ENCODE measurements at places on chromosomes 1 and 21.

DNA sequence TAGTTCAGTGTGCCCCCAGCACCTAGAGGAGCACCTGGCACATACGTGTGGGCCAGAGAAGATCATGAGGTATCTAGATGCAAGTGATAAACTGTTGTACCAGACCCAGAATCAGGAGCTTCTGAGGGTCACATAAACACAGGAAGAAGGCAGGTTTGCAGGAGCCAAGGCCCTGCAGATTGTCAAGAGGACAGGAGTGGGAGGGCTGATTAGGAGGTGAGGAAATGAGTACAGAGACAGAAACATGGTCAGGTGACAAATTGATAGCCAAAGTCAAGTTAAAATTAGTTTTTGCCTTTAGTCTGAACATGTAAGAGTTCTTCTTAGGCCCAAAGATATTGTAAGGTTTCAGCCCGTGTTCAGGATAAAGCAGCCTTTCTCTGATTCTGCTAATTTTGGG lies 14.0 kb upstream of the TRAF3IP3 start:
- DNase-seq, result no peak

DNA sequence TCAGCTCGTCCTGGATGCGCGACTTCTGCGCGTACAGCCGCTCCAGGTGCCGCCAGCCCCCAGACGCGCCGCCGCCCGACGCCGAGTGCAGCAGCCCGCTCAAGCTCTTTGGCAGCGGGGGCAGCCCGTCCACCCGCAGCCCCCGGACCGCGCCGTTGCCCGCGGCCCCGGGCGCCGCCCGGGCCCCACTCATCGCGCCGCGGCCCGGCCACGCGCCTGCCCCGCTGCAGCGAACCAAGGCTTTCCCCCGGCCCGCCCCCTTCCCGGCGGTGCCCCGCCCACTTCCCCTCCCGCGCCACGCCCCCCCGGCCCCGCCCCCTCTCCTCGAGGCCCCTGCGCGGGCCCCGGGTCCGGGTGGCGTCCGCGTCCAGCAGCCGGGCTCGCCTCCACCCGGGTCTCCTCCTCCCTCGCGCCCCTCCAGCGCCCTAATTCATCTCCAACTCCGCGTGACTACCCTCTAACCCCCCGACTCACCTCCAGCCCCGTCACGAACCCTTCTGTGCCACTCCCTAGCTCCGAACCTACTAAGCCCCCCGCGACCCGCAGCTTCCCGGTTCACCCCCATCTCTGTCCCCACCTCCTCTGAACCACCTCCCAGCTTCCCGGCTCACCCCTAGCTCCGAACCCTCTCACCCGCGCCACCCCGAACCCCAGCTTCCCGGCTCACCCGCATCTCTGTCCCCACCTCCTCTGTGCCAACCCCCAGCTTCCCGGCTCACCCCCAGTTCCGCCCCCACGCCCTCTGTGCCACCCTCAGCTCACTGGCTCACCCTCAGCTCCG lies at the start of gene FAM89A:
TSS of gene FAM89A (minus strand) at position 236 of the 781 bp plus-strand sequence. CDS start at position 193, 43 bp downstream.
- DNase-seq, result peak; percentile 71

DNA sequence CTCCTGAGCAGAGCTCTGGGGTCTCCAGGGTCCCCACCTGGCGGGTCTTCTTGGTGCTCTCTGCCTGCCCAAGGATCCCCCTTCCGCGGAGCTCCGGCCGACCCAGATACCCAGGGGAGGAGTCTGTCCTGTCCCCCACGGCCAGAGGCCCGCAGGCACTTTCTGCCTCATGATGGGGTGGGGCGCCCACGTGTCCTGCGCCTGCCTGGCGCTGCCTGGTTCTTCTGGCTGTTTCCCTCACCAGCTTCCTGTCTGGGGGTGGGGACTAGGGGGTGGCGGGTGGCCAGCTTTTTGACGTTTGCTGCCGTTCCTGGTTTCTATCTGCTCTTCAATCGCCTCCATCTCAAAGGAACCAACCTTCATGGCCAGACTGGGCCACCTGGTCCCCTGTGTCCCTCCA lies 313.3 kb upstream of the VAMP3 start:
- no peak for DNase-seq

- DNase-seq, result no peak
Measured at GRCh38 chr1:240559781-240560180, 52.2 kb downstream of the GREM2 start.

DNA sequence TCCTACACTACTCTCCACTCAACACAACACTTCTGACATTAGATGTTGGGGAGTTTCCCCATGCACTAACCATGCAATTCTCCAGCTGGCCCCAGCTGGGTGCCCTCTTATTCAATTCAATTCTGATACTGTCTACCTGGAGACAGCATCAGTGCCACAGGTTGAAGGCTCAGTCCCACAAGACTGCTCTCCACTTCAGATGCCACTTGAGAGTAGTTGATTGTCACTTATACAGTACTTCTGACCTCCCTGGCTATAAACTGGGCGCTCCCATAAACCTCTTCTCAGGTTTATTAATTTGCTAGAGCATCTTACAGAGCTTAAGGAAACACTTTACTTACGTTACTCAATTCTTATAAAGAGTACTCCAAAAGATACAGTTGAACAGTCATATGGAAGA lies 442.3 kb downstream of the LRRIQ3 start:
- no peak for DNase-seq

GRCh38 chr1:22317231-22317919 lies 134.3 kb upstream of the ZBTB40 start:
- DNase-seq, result no peak

DNA sequence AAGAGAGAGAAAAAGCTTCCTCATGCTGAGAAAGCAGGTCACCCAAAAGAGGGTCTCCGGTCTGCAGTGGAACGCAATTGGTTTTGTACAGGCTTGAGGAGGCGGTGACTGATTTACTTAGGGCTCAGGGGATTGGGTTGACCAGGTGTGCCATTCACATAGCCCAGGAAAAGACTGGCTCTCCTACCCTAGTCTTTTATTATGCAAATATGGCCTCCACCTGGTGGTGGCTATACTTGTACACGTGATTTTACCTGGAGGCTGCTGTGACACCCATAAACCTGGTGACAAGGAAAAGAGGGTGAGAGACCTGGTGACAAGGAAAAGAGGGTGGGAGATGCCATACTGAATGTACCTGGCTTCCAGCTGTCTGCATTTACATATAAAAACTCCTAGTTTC lies 49.9 kb downstream of the DNTTIP2 start:
- no peak for DNase-seq

- DNase-seq, result no peak
Measured at GRCh38 chr1:65458730-65459396, 38.4 kb downstream of the LEPR start.

- DNase-seq, result peak; percentile 88
Measured at GRCh38 chr1:94542088-94542870, 720 bp upstream of the F3 start.

DNA sequence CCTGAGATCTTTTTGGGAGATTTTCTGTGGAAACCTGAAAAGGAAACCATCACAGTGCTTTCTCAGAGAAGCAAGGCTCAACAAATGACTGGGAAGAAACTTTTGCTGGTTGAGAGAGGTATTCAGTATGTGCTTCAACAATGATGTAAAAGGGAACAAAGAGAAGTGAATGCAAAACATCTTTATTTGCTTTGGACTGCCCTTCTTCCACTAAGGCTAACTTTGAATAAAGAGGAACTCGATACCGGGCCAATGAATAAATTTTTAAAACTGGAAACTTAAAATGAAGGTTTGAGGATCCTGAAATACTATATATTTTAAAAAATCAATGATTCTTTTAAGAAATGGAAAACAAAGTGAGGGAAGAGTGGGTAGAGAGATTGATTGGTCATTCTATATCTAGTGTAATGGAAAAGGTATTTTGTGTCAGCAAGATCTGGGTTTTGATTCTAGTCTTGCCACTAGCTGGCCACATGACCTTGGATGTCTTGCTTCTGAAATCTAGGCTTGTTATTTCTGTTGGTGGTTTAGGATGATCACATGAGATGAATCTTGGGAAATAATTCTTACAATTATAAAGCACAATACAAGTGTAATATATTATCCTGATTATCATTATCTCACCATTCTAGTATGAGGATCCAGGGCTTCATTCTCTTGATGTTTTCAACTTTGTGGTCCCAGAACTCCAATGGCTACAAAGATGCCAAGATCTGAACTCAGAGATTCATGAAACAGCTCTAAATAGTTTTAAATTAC lies 34.6 kb upstream of the APOBEC4 start:
- no peak for DNase-seq

DNA sequence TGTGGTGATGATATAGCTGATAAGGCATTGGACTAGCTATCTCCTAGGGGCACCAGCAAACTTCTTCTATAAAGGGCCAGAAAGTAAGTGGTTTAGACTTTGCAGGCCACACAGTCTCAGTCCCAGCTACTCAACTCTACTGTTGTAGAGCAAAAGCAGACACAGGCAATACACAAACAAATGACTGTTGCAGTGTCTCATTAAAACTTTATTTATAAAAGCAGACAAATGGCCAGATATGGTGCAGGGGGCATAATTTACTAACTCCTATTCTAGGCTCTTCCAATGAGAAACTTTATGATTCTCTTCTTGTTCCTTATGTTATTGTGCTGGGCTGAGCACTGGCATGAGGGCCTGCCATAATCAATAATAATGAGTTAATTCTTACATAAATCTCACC lies 176.8 kb upstream of the POU3F1 start:
- DNase-seq, result no peak

DNA sequence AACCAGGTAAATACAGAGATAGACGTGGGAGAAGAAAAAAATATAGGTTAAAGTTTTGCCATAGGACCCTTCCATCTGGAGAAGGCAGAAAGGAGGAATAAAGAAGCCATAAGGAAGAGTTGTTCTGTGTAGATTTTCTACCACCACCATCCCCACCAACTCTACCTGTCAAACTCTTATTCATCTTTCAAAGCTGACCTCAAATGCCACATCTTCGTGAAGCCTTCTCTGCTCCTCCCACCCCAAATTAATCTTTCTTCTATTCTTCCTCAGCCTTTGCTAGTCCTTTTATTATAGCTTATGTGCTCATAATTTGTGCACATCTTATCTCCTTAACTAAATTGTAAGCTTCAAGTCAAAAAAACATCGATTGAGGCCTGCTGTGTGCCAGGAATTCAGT lies 1.3 kb upstream of the NECTIN4 start:
- DNase-seq, result no peak

GRCh38 chr1:243910607-243911006 lies 60.6 kb upstream of the AKT3 start:
- DNase-seq, result no peak

DNA sequence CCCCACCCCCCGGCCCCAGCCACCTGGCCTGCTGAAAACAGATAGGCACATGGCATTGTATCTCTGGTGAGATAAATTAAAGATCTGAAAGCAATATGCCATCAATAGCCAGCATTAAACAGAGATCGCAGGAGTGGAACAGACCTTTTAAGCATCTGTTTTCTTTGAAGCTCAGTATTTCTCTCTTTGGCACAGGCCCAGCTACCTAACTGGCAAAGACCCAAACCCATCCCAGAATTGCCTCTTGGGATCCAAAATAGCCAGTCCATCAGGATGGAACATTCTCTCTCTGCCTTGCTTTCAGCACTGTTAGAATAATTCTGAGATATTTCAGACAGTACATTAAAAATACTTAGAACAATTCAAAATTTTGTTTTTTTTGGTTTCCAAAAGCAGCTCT lies 46.0 kb downstream of the KCNJ6 start:
- no peak for DNase-seq

Data from sigmoid colon (tissue), 7 donors.